Mammary epithelial cell (primary cell): ENCODE measurements at places on chromosomes 6 and 20.

DNA sequence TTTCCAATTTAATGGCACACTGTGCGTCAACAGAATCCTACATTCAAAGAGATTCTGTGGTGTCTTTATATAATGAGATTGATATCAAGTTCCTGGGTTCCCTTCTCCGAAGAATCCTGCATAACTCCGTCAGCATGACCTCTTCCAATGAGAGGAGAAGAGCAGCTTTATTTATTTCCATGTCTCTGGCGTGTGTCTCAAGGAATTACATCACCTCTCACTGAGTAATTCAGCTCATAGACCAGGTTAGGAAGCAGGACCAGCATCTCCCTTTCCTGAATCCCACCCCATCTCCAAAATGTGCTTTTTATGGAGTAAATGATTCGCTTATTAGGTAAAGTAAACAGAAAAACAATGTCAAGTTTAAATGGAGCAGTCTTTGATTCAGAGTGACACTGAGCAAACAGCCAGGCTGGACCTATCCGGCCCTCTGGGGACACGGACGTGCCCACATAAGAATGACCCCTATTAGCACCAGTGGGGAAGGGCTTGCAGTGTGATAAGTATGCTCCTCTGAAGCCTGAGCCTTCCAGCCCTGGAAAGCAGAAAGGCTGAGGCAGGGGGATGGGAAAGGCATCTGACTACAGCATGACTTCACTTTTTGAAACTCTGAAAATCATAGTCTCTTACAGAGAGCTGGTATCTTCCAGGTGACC lies 165.2 kb downstream of the CLIC5 start:
- DNase-seq, result no peak

DNA sequence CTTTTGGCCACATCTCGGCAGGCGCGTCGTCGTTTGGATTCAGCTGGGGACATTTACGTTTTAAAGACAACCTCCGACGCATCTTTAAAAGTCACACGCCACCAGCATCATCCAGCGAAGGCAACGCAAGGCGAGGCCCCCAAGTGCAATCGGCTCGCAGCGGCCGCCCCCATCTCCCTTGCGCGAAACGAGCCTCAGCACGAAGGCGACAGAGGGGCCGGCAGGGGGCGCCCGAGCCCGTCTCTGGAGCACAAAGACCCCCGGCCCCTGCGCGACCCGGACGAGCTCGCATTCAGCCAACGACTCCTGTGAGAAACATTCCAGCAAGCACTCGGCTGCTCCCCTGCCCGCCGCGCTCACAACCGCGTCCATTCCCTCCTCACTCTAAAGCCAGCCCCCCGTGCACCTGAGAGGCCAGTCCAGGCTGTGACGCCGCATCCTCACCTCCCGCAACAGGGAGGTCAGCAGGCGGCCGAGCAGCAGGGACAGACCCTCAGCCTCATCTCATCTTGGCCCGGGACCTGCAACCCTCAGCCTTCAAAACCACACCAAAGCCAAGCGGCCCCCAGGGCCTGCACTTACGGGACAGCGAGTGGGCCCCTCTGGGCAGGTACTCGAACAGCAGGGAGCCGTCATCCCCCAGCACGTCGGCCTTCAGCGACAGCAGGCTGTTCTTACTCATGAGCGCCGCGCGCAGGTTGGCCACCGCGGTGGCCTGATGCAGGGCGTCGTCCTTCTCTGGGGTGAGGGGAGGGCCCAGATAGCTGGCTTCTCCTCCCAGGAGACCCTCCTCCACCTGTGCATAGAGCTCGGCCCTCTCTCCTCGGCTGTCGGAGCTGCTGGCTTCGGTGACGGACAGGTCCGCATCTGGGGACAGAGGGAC lies 35.8 kb downstream of the SLC2A4RG start:
- DNase-seq, result no peak

DNA sequence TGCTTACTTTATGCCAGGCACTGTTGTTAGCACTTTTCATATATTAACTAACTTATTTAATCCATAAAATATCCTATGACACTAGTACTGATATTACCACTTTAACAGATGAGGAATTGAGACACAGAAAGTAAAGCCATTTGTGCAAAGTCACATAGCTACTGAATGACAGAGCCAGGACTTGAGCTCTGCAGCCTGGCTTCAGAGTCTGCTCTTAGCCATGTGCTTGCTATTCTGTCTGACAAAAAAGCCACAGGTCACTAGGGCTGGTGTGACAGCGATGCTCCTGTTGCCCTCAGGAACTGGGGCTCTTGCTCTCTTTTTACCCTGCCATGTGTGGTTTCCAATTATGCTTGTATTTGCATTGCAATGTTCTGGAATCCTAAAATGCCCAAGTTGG lies 44.7 kb upstream of the RNF8 start:
- no peak for DNase-seq

DNA sequence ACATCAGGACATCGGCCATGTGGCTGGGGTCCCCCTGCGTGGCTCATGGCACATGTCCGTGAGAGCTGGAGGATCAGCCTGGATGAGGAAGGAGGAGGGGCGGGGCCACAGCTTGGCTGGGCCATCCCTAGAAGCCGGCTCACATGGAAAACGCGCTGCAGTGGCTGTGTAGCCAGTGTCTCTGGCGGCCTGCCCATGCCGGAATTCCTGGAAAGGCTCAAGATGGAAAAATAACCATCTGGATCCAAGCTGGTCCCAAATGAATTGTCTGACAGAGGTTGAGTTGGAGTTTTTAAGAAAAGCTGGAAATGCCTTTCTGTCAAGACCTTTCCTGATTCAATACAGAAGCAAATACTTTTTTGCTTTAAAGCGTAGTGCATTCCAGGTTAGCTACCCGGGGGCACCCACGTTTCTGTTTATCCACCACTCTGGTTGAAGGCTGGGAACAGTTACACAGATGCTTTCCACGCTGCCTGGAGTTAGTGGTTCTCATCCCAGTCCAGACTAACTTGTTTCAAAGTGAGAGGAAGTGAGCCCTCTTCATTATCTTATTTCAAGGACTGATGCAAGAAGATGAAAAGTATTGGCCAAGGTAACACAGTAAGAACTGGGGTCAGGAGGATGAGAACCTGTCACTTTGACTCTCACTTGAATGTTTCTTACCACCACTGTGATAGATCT lies 99.0 kb downstream of the GMPR start:
- no peak for DNase-seq

DNA sequence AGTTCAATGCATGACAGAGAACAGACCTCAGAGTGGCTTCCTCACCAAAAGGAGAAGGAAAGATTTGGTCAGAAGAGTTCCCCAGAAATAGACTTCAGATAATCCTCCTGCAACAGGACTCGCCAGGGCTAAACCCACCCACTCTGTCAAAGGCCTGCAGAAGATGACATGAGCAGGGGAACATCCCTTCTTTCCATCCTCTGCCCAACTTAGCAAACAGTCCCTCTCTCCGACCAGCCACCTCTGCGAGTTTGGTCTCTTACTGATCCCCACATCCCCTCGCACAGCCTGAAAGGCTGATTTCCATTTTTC lies 7.5 kb downstream of the NFATC2 start:
- no peak for DNase-seq

DNA sequence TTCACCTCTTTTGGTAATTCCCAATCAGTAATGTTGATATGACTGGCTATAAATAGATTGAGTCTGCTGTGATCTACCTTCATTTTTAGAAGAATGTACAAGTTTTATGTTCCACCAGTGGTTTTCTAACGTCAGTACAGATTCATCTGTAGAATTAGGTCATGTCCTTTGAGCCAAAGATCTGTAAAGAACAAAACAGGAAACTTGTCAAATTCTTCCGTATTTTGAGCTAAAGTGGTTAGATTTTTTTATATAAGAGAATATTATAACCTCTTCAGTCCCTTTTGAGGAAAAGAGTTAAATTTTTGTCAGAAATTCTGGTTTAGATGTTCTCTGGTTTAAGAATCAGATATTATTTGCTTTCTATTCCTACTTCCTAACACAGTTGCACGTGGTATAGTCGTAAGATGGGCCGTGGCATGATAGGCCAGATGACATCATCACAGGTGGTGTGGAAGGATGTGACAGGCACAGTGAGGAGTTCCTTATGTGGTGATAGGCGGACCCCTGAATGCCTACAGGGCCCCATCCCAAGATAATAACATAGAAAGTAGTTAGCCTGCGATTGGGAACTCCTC lies 62.3 kb downstream of the SNX9 start:
- no peak for DNase-seq

- no peak for DNase-seq
Observed at GRCh38 chr6:146355521-146356100, 188.0 kb upstream of the RAB32 start.
